ENCODE measurements at places on chromosomes 6 and 20. TPM values are rescaled to one million over a fixed set of nuclear protein-coding genes. Genes with fewer than 3 reads are reported as not detected.

The GSTA2 gene
- total RNA-seq = not detected

The RAET1G gene
- not detected for total RNA-seq

The SASH1 gene
- 39.4 TPM for total RNA-seq

The RIPPLY2 gene
- not detected for total RNA-seq

The SLC2A10 gene
- 25.9 TPM for total RNA-seq

The OOEP gene
- total RNA-seq = not detected

The SIRPA gene
- total RNA-seq = 2.9 TPM

The BEND6 gene
- 12.0 TPM for total RNA-seq

The GNAS-AS1 gene
- total RNA-seq = not detected

The RSPH3 gene
- 8.8 TPM for total RNA-seq

- DNase-seq = no peak
Measured at GRCh38 chr20:62294516-62294915, 8.3 kb upstream of the ADRM1 start.

DNA sequence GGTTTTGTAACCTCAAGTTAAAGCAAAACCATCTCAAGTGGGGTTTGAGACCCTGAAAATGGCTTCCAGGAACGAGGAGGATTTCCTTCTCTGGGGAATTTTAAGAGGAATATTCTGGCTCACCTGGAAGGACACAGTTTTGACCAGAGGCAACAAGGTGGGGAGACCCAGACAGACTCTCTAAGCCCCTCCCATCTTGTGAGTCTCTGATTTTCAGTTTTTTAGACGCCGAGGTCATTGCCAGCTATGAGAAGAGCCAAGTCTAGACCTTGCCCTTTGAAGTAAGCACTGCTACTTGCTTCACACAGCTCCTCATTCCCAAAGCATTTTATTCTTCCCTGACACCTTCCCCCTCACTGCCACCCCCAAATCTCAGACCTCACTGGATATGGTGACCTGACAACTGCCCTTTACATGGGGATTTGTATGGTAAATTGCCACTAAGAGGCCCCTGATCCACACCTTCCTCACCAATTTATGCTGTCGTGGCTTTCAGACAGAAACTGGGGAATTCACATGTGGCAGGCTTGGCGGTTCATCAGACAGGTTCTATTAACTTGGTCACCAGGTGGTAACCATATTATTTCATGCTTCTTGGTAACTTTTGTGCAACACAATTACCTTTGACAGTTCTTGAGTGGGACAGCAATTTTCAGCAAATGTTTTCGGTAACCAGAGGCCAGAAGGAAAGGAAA is 116.2 kb downstream of the ISM1 start:
- DNase-seq = no peak

DNA sequence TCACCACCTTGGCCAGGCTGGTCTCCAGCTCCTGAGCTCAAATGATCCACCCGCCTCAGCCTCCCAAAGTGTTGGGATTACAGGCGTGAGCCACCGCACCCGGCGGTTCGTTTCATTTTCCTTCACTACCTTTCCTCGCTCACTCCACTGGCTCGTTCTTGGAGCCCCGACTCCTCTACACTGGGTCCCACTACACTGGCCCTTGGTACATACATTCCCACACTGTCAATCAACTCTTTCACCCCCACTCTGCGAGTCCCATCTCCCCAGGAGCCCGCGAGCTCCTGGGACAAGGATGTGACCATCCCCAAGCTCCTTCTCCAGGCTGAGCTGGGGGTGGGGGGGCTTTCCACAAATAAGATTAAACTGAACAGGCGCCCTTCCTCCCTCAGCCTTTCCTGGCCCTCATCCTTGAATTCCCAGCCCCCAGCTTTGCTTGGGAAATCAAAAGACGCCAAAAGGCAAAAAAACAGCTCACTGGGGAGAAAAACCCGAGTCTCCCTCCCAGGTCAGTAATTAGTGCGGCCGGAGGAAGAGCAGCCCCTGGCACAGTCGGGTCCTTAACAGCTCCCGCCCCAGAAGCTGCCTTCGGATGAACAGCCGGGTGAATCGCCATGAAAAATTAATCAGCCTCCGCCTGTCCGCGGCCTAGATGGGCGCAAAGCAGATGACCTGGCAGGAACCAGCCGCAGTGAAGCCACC is 42.8 kb upstream of the LY86 start:
- DNase-seq = no peak

- no peak for DNase-seq
Measured at GRCh38 chr6:113141901-113142300, 715.2 kb upstream of the MARCKS start.

GRCh38 chr6:76940191-76940590 is 523.1 kb downstream of the HTR1B start:
- DNase-seq = no peak

DNA sequence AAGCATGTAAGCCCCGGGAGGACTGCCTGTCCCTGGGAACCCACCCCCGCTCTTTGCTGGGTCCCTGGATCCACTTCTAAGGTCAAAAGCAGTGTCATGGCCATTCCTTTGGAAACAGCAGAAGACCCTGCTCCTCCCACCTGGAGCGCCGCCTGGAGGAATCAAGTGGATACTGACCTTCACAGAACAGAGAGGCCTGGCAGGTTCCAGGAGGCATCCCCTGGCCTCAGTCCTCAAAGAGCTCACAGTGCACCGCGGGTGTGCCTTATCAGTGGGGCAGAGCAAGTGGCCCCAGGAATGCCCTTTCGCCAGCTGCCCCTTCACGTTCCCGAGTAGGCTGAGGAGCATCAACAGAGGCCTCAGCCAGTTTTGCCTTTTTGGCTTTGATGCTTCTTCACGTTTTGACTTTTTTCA is 11.1 kb upstream of the SLC4A11 start:
- peak; percentile 19 for DNase-seq

- DNase-seq = peak; percentile 27
Measured at GRCh38 chr6:55046869-55047422, 127.4 kb upstream of the HCRTR2 start.

- peak; percentile 54 for DNase-seq
Measured at GRCh38 chr20:54044156-54044555, 26.2 kb downstream of the BCAS1 start.

GRCh38 chr6:97110149-97110548 is 172.9 kb downstream of the MMS22L start:
- DNase-seq = no peak

- DNase-seq = no peak
Measured at GRCh38 chr6:68679399-68679798, 44.3 kb downstream of the ADGRB3 start.

- no peak for DNase-seq
Measured at GRCh38 chr6:155701342-155701741, 245.7 kb upstream of the NOX3 start.

GRCh38 chr6:155974811-155975323 is 519.2 kb upstream of the NOX3 start:
- no peak for DNase-seq

GRCh38 chr6:53703047-53703446 is 37.5 kb upstream of the KLHL31 start:
- peak; percentile 81 for DNase-seq

- DNase-seq = no peak
Measured at GRCh38 chr6:5958921-5959320, 47.8 kb downstream of the NRN1 start.

- no peak for DNase-seq
Measured at GRCh38 chr6:116476002-116476678, 15.0 kb downstream of the CALHM6 start.

DNA sequence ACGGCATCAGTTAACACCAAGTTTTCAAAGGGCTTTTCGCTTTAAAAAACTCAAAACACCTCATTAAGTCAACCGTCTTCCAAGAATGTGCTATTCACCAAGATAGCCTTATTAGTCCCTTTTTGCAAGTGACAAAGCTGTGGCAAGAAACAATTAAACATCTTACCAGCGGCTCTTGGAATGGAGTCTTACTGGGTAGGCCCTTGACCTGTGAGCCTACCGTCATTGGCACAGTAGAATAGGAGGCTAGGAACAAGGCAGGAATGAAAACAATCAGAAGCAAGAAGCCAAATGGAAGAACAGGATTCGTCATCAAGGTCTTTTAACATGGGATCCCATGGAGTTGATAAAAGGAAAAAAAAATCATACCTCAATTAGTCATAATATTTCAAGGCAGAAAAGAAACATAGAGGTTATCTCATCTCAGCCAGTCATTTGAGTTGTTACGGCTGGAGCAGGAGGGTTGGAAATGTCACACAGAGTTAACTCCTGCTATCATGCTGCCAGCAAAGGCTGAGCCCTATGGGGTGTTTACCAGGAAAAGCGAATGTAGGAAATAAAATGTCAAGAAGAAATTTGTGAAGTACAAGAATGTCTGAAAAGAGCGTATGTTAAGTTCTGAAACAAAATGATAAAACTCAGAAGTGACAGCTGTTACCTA is 236.4 kb downstream of the UST start:
- no peak for DNase-seq

DNA sequence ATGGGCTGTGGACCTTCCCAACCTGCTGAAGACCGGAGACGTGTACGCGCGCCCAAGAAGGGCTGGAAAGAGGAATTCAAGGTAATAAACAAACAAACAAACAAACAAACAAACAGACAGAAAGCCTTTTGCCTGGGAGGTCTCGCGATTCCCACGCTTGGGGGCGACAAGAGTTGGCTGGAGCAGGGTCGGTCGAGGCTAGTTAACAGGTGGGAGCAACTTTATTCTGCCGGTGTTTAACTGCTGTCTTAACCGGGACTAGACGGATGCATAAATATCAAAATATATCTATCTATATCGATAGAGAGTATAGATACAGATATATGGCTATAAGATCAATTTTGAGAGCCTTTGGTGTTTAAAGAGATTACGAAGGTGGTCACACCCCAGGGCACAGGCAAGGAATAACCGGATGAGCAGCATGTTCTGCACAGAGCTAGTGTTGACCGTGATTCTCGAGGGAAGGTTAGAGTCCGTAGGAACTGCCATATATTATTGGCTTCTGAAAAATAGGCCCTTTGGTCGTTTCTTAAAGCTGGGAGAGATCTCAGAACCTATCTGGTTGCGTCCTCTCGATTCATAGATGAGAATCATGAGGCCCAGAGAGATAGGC is 514 bp downstream of the STMND1 start:
- DNase-seq = no peak

GRCh38 chr6:47729019-47729418 is 30.6 kb downstream of the ADGRF4 start:
- no peak for DNase-seq

DNA sequence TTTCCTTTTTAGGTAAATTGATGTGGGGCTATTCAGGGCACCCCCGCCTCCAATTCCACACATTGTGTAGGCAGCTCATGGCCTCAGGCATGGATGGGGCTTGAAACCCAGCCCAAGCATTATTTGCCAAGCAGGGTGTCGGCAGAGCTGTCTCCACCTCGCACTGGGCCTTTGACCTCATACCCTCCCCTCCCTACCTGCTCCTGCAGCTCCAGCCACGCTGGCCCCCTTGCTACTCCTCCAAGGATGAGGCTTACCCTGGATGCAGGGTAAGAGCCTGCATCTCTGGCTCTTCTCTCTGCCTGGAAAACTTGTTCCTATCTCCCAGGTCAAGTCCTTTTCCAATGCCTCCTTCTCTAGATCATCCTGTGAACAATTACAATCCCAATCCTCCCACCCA is 232.6 kb downstream of the SOD2 start:
- no peak for DNase-seq

DNA sequence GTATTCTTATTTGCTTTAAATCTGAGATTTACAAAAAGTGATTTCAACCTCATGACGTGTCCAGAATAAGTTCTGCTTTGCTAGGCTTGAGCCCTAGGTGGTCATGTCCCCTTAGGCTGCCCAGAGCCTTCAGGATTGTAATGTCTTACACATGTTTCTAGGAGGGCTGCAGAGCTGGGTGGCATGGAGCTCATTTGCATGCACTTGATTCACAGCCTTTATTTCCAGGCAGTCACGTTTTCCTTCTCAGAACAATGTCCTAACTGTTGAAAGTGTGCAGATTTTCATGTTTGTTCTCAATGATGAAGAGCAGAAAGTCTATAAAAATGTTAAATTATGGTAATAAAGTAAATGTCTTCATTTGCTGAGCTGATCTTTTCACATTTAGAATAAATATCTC is 448.6 kb upstream of the SOX4 start:
- DNase-seq = no peak

DNA sequence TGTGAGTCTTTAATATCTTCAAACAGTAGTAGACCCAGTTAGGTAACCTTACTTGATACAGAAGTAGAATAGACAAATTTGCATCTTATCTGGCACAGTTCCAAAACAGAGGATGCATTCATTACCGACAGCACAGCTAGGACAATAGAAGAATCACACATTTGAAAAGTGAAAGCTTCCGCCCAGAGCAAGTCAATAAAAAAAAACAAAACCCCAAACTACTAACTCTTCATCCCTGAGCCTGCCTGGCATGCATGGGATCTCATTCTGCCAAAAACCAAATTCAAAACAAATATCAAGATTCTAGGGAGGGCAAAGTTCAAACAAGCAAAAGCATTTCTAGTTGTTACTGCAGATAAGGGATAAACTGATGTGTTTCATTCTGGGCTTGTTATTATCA is 235.4 kb downstream of the BTBD9 start:
- no peak for DNase-seq

GRCh38 chr6:109118871-109119354 is 23.6 kb downstream of the CEP57L1 start:
- no peak for DNase-seq

DNA sequence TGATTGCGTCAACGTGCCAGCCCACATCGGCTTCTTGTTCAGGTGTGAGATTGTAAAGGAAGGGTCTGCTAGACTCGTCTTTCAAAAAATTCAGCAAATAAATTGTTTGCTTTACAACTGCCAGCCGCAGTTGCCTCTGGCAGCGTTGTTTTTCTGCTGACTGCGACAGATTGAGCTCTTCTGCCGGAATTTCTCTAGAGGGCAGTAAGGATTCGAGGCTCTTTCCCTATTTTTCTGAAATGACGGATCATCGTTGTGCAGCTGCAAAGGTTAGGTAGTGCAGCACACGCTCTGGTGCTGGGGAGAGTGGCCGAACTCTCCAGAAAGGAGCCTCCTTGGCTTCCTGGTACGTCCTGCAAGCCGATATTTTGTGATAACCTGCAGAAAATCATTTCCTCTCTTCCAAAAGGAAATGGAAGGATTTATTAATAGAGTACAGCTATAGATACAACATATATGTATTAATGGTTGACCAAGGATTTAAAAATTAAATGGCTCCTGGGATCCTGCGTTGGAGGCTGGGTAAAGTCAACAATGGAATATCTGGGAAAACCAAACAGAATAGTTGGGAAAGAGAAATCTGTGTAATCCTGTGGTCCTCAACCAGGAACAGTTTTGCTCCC is 121.9 kb upstream of the ZFP64 start:
- peak; percentile 49 for DNase-seq
